HFF-Myc (cell line): ENCODE measurements at places on chromosomes 6 and 20.

- DNase-seq: no peak
Measured at GRCh38 chr6:37864250-37864649, 44.7 kb downstream of the ZFAND3 start.

DNA sequence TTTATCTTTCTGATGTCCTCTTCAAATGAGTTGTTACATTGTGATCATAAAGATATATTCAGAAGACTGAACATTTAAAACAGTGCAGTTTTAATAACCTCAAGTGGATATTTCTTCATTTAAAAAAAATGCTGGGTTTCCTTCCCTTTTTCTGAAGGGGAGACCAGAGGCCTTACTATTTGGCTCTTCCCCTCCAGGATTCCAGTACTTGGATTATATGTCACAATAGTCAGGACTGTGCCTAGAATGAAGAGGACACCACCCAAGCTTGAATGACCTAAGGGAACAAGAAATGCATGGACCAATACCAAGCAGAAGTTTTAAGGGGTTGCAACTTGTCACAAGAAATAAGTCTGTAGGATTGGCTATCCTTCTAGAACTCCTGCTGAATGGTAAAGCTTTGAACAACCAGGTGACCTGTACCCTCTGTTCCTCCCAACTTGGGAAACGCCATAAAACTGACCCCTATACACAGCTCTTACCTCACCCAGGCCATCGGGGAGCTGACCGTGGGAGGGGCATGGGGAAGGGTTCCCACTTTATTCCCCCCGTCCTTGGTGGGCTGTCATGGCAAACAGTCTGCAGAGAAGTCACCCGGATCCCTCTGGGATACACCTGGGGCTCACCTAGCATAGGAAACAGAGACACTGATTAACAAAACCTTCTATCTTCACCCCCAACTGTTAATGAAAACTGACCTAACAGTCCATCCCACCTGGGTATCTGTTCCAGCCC, 2.0 kb downstream of the FRS3 start:
- DNase-seq: no peak

DNA sequence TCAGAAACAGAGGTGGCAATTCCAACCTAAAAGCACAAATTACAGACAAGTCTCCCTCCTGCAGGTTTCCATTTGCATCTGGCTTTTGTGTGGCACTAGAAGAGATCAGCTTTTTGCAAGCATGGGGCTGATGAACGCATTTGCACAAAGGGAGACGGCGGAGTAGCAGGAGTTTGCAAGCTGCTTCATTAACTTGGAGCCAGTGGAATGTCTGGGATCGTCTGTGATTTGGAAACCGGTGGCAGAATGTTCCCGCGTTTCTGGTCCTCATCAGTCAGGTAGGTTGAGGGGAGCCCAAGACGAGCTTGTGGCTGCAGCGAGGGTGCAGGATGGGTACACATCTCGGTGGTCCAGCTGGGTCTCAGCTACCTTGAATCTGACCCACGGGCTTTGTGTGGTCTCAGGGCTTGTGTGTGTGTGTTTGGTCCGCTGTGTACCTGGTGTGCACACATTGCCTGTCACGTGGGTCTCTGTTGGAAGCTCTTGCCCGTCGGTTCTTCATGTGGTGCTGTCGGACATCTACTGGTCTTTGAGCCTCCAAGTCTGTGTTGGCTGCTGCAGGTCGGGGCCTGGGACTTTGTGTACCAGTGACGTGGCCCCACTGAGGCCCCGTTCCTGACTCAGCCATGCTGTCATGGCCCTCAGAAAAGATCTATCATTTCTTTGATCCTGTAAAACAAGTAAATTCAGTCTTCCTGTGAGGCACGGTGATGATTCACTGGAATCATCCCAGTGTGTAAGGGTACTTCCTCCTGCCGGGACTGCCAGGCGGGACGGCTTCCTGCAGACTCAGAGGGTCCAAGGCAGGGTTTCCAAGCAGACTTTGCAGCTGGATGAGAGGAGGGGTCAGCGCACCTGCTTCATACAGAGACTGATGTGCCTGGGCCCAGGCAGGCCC, 12.4 kb upstream of the MYT1 start:
- DNase-seq: no peak

- no peak for DNase-seq
Measured at GRCh38 chr6:119908157-119908556, 558.6 kb upstream of the MAN1A1 start.

- DNase-seq: no peak
Measured at GRCh38 chr20:20763650-20764049, 51.2 kb upstream of the RALGAPA2 start.

- DNase-seq: no peak
Measured at GRCh38 chr6:151276112-151276740, 36.5 kb downstream of the AKAP12 start.

GRCh38 chr6:147000545-147001488, 203.4 kb upstream of the STXBP5 start:
- peak; percentile 73 for DNase-seq

DNA sequence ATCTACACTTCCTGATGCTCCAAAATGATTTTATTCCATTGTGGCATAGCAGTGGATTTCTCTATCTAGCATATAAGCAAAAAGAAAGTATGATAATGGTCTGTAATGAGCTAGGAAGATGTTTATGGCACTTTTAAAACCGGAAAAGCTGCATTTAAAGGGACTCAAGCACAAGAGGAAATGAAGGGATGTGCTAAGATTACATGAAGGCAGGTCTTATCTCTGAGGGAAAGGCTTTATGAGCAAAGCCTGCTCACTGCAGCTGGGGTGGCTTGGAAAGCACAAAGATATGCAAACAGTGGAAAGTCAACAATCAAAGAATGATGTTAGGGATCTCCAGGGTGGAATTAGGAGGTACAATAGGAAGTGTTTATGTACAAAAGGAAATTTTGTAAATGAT, 138.2 kb downstream of the TENT5A start:
- DNase-seq: no peak

DNA sequence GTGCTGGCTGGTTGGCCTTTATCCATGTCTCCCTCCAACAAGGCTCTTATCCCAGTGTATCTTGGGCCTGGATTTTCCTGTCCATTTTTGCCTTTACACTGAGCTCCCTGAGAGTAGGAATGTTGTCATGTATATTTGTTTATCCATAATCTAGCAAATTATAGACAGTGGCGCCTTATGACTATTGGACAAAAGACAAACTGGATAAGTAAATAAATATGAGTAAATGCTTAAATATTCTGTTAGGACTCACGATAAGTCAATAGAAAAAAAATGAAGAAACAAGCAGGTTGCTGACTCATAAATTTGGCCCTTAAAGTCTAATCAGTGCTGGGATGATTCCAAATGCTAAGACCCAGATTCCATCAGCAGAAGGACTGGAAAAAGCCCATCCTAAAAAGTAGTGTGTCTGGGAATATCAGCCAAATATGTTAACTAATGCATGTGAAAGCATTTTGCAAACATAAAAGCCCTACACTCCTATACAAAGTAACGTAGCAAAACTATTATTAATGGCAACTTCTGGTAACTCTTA, 55.0 kb upstream of the PCSK2 start:
- no peak for DNase-seq

DNA sequence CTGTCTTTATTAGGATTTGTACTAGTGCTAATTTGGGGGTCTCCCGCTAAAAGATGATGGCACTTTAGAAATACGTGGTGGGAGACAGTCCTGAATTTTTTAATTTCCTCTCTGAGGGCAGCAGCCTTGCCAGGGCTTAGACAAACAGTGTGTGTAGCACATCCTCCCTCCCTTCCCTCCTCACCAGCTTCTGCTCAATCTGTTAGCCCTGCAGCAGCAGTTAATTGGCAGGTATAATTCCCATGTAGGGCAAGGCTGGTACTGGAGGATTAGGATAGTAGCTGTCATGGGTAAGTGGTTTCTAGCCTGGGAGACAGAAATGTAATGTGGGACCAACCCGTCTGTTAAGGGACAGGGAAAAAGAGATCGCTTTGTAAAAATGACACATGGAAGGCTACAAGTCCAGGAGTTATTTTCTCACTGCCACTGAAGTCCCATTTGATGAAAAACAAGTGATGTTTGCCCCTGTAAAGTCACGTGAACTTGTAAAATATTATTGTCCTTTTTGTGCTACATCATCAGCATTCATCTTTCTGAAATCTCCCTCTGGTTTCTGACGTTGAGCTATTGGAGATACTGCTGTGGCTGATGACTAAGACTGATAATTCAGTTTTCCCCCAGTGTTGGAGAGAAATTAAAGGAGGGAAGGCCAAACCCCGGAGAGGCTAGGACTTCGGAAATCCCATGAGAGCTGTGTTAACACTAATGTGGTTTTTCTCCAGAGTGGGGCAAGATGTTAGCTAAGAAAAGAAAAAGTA, 40.6 kb downstream of the CTNNBL1 start:
- no peak for DNase-seq

GRCh38 chr20:21437816-21438215, 40.5 kb upstream of the NKX2-4 start:
- DNase-seq: no peak

- DNase-seq: no peak
Measured at GRCh38 chr6:30849903-30850651, 34.2 kb upstream of the DDR1 start.

DNA sequence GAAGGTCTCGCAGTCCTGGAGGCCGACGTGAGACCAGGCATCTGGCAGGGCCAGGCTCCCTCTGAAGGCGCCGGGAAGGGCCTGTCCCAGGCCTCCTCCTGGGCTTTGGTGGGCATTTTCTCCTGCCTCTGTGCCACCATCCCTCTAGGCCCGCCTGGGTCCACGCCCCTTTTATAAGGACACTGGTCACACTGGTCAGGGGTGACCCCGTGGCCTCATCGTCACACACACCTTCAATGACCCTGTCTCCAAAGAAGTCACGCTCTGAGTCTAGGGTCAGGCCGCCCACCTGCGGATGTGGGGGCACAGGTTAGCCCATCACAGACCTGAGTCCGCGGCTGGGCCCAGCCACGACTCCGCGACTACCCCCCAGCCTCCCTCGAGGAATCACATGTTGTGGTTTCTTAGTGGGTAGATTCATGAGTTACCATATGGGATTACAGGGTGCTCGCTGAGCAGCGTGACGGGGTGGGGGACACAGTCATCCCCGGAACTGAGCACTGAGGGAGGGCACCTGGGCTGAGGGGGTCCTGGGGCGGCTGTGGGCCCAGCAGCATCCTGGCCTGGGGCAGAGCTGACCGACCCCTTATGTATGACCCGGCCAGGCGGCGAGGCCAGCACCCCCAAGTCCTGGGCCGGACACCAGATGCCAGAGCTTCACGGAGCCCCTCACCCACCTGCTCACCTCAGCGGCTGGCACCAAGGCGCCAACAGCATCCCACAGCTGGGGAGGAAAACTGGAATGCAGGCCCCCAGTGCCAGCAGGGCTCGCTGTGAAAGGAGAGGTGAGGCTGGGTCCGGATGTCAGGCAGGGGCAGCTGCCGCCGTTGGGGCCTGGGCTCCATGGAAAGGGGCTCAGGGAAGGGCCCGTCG, 115.9 kb downstream of the DLL1 start:
- no peak for DNase-seq

- no peak for DNase-seq
Measured at GRCh38 chr6:108739496-108740330, 108.5 kb upstream of the ARMC2 start.

DNA sequence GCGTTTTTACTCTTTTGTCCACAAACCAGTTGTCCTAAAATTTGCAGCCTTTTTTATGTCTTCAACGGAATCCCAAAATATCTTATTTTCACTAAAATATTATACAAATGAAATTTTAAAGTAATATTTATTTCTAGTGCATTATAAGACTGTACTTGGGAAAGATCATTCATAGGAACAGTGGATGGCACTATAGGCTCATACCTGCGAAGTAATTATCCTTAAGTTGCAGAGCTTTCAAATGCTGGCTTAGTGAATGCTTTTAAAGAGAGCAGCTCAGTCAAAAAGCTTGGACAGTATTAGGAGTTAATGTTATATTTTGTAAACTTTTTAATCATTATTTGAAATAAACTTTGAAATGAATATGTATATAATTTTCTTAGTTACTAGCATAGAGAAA, 254.9 kb downstream of the CDKAL1 start:
- no peak for DNase-seq

DNA sequence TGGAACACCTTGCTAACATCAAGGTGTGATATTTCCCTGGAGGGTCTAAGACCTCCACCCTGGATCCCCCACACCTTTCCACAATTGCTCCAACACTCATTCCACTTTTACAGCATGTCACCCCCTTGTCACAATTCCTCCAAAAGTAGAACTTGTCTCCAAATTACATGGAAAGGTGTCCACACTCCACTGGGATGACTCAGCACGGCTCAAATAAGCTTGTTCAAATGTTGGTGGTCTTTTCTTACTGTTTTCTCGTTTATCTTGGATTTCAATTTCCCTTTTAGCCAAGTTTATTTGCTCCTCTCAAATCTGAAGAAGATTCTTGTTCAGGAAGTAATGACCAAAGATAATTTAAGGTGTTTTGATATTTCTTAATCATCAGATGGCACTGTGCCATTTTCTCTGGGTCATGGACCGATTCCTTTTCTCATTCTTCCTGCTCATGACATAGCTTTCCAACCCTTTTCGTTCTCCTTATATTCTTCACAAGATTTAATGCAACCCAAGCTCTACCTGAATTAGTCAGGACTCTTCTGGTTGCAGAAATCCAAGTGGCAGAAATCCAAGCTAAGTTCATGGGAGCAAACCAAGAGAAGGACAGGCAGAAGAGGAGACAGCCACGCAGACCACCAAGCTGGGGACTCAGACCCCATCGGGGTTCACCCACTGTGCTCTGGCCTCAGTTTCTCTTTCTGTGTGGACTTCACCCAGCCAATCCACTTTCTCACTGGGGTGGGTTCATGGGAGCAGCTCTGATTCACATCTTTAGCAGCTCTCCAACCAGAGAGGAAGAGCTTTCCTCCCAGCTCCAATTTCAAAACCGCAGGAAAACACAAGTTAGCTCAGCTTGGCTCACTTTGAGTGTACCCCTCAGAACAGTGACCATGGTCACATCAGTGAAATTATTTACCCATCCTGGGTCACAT, 110.5 kb upstream of the CDYL start:
- no peak for DNase-seq

GRCh38 chr6:152096863-152097496, 289.5 kb downstream of the ESR1 start:
- peak; percentile 78 for DNase-seq

DNA sequence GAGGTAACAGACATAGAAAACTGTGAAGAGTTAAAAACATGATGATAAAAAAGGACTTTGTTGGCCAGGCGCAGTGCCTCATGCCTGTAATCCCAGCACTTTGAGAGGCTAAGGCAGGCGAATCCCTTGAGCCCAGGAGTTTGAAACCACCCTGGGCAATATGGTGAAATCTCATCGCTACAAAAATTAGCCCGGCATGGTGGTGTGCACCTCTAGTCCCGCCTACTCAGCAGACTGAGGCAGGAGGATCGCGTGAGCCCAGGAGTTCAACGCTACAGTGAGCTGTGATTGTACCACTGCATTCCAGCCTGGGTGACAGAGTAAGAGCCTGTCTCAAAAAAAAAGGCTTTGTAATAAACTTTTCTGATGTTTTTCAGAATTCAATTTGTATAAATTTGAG, 60.1 kb downstream of the GFOD1 start:
- DNase-seq: no peak

DNA sequence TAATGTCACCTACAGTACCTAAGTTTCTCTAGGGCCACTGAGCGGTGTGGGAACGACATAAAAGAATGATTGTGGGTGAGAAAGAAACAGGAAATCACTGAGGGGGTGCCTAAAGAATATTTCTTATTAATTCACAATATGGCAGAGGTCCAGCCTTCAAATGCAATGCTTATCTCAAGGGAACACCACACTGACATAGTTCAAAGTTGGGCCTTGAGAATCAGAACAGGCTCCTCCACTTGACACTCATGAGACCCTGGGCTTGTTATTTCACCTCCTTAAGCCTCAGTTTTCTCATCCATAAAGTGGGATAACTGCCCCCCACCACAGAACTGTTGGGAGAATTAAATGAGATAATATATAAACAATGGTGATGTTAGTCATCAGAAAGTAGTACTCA, 40.4 kb upstream of the ARHGAP18 start:
- DNase-seq: no peak
